ENCODE measurements at places on chromosomes 11 and 22. TPM values are rescaled to one million over a fixed set of nuclear protein-coding genes. Genes with fewer than 3 reads are reported as not detected.
A peak's percentile ranks its signal among the peaks of the same experiment; 100 is the strongest.

GRCh38 chr11:126202646-126203359 lies 8.6 kb downstream of the RPUSD4 start:
- H3K27me3 ChIP-seq: no peaks in the 10 kb centered on the region
- H3K36me3 ChIP-seq: peaks cover 38% of the 10 kb centered on the region
- DNase-seq: no peak

- no peak for DNase-seq
- H3K27ac ChIP-seq: no peak overlapping the region
- H3K36me3 ChIP-seq: no peaks in the 10 kb centered on the region
These were observed 155.6 kb upstream of the NCAM1 start for GRCh38 chr11:112805658-112806057.

GRCh38 chr11:17511571-17511970 lies 32.6 kb downstream of the USH1C start:
- no peaks in the 10 kb centered on the region for H3K36me3 ChIP-seq
- H3K27ac ChIP-seq: no peak overlapping the region
- H3K4me1 ChIP-seq: no peaks in the 10 kb centered on the region
- H3K27me3 ChIP-seq: no peaks in the 10 kb centered on the region
- DNase-seq: no peak

DNA sequence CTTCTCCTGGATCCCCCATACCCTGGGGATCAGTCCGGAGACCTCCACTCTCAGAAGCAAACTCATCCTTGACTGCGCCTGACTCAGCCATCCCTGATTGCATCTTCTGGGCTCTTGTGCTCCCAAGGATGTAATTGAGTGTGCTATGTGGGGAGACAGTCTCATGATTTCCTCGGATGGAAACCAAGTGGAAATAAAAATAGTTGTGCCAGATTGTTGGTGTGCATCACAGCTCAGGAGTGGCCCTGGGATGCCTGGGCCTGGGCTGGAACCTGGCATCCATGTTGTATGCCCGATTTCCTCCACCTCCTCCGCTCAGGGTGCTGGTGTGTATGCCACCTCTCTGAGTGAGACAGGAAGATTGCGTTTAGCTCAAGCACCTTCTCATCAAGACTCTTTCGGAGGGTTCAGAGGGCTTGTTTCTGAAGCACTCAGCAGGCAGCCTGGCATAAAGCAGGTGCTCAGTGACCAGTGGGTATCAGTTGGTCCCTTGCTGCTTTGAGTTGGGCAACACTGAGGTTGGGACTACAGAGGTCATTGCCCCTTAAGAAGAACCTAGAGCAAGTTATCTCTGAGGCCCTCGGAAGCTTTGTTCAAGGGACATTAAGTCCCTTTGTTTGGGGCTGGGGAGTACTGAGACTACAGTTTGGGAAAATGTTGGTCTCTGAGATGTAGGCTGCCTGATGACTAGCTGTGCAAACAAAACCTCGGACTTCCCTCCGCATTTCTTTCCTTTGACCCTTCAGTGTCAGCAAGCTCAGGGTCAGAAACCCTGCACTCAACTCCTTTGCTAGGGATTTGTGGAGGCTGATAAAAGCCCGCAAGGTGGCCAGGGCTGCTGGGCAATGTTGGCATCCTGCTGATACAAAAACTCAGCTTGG lies 24.8 kb upstream of the MICAL2 start:
- H3K4me3 ChIP-seq: no peak overlapping the region
- no peaks in the 10 kb centered on the region for H3K27me3 ChIP-seq
- H3K36me3 ChIP-seq: no peaks in the 10 kb centered on the region
- no peak for DNase-seq
- peaks cover 21% of the 10 kb centered on the region for H3K4me1 ChIP-seq
- peak overlapping the region; percentile 90 for H3K27ac ChIP-seq

DNA sequence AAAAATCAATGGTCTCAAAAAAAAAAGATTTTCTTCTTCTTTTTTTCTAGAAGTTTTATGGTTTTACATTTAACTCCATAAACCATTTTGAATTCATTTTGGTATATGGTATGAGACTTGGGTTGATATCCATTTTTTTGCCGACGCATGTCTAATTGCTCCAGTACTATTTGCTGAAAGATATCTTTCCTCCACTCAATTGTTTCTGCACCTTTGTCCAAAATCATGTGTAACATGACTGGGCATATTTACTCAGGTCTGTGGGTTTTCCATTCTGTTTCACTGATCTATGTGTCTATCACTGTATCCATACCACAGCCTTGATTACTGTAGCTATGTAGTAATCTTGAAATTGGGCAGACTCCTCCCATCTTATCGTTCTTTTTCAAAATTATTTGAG lies 15.6 kb upstream of the SCARF2 start:
- no peaks in the 10 kb centered on the region for H3K27me3 ChIP-seq
- DNase-seq: no peak
- H3K4me1 ChIP-seq: no peaks in the 10 kb centered on the region
- H3K36me3 ChIP-seq: peaks cover 9% of the 10 kb centered on the region

GRCh38 chr22:43561415-43562178 lies 149.8 kb downstream of the MPPED1 start:
- H3K27ac ChIP-seq: no peak overlapping the region
- H3K27me3 ChIP-seq: no peaks in the 10 kb centered on the region
- H3K4me3 ChIP-seq: no peak overlapping the region

GRCh38 chr11:16167706-16168487 lies 188.4 kb downstream of the SOX6 start:
- no peak for DNase-seq
- H3K36me3 ChIP-seq: no peaks in the 10 kb centered on the region
- H3K27me3 ChIP-seq: no peaks in the 10 kb centered on the region
- no peak overlapping the region for H3K27ac ChIP-seq
- peaks cover 32% of the 10 kb centered on the region for H3K4me1 ChIP-seq

- no peaks in the 10 kb centered on the region for H3K36me3 ChIP-seq
- peaks cover 3% of the 10 kb centered on the region for H3K4me1 ChIP-seq
- no peaks in the 10 kb centered on the region for H3K27me3 ChIP-seq
- peak; percentile 21 for DNase-seq
These were observed 35.0 kb upstream of the MPEG1 start for GRCh38 chr11:59247531-59248227.

The VWA5A gene
- 35.8 TPM for total RNA-seq

The TSPAN32 gene
- 7.4 TPM for total RNA-seq

All from lung (tissue), 17 donors.